ENCODE measurements at places on chromosomes 12 and 14.

DNA sequence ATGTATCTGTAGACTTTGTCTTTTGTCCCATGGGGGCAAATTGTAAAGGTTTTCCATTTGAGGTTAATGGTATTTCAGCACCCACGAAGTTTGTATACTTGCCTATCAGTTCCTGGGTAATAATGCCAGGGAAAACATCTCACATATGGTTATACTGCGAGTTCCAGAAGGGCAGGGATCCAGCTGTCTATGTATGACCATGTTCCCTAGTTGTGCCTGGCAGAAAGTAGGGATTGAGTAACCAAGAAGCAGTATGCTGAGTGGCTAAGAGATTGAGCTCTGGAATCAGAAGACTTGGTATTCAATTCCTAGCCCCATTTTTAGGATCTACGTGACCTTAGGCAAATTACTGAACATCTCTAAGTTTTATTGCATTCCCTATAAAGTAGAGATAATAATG is 173.2 kb upstream of the PWP1 start:
- no peak for DNase-seq

GRCh38 chr14:57501039-57501557 is 7.4 kb upstream of the CCDC198 start:
- no peak for DNase-seq

- no peak for DNase-seq
Observed at GRCh38 chr12:13154027-13154538, 42.4 kb upstream of the EMP1 start.

GRCh38 chr14:40576880-40577478 is 1029.7 kb upstream of the LRFN5 start:
- DNase-seq: no peak
